Activated T-cell treated with anti-CD3 and anti-CD28 coated beads, Interleukin-2, amount 50 U/mL, for 48 hours (primary cell): ENCODE measurements at places on chromosomes 7 and 10.

DNA sequence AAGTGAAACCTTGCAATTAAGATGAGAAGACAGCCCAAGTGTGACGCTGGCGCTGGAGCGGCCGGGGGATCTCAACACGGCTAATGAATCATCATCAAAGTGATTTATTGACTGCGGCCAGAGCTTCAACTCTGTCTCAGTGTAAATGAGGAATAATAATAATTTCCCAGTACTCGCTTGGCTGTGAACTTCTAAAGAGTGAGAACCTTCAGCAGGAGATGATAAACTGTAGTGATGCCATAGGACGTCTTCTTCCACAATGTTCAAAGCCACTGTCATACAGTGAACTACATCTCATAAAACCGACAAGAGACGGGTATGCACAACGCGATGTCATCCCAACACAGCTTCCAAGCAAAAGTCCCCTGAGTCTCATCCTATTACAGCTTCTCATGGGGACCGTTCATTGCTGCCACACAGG, 123.6 kb upstream of the NOBOX start:
- no peak for DNase-seq

DNA sequence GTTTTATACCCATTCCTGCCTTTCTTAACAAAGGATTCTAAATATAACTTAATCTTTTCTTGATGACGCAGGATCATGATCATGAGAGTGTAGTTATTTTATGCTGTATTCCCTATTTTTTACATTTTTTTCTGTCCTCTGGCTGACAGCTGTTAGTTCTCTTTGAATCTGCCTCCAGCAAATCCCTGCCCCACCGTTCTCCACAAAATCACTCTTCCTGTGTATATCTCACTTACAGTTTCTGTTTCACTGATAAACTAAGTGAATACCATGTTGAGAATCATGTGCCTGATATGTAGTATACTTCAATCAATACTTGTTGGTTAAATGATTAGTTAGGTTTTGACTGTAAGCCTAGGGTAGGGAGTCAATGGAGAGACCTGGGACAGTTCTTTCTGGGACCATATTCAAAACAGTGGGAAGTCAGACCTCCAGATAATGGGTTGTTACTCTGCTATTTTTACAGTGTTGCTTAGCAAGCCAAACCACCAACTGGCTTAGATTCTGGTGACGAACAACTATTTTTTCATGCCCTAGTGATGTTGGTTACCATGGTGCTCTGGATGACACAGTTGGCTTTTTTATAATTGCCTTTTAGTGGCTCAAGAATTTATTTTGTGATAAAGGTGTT, 12.8 kb downstream of the CNNM1 start:
- DNase-seq = no peak

GRCh38 chr10:58050575-58050974, 217.1 kb downstream of the IPMK start:
- DNase-seq = no peak

DNA sequence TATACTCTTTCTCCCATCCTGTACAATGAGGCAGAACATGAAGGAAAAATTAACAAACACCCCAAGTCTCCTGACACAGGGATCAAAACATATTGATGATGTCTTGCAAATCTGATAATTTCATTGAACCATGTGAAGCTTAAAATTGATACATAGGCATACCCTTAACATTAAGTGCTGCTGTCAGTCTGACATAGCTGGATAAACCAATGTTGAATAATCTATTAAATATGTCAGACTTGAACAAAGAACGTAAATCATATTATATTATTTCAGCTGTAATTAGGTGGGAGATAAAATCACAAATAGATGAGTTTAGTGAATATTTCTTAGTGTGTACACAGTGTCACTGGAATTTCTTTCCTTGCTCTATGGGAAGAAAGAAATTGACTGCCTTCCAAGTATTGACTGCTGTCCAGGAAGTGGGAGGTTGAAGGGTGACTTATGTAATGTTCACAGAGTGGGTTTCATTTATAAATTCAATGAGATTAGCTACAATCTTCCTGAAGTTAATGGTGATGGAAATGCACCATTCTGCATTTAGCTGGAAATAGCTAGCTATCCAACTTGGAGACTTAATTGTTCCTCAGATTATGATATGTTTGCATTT, 170.8 kb downstream of the AUTS2 start:
- no peak for DNase-seq

DNA sequence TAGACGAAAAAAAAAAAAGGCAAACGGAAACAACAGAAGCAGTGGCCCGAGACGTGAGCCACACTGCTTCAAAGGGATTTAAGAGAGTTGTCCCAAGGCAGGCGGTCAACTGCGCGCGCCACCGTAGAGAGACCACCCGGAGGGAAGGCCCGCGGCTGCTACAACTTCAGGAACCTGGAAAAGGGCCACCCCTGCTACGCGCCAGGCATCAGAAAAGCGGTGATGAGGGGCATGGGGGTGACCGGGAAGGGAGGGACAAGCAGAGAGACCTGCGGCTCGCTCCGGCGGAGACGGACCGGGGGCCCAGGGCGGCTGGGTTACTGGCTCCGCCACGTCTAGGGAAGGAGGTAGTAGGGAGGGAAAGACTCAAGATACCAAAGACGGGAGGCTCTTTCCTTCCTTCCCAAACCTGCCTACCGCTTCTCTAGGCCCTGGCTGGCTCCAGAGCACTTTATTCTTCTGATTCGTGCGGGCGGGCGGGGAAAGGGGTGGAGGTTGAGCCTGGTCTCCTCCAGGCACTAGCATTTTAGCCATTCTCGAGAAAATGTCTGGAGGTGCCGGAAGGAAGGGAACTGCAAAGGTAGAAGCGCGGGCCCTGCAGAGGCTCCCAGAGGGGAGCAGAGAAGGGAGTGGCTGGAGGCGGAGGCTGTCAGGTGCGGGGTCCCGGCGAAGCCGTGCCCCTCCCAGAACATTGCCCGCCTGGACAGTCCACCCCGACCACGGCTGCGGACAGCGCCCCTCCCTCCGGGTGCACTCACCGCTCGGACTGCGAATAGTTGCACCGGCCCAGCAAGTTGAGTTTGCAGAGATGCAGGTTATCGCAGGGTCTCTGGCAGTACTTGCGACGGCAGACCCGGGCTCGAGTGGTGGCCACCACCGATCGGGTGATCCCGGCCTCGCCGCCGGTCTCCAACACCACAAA, 993 bp downstream of the ZC3HAV1 start:
- peak; percentile 64 for DNase-seq

GRCh38 chr7:44512736-44513135, 22.3 kb upstream of the NUDCD3 start:
- no peak for DNase-seq

- DNase-seq = no peak
These were observed 33.3 kb upstream of the CAPZA2 start for GRCh38 chr7:116829041-116829440.

DNA sequence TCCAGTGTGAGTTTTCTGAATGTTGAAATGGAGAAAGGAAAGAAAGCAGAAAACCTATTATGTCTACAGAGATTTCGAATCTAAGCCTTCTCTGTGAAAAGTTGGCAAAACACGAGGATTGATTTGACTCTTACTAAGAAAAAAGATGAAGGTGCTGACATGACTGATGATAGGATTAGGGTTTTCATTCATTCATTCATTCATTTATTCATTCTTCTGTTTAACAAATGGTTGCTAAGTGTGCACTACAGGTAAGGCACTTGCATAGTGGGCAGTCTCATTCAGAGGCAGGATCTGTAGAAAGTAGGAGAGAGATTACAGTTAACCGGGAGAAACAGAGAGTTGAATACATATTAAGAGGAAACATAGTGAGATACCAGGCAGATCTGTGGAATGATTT, 137.1 kb downstream of the ZNF365 start:
- DNase-seq = no peak

- no peak for DNase-seq
These were observed 17.8 kb upstream of the HKDC1 start for GRCh38 chr10:69202332-69202731.

- DNase-seq = no peak
These were observed 13.6 kb upstream of the GPR37 start for GRCh38 chr7:124779194-124779593.

GRCh38 chr10:20181434-20181833, 365.2 kb downstream of the PLXDC2 start:
- DNase-seq = no peak

DNA sequence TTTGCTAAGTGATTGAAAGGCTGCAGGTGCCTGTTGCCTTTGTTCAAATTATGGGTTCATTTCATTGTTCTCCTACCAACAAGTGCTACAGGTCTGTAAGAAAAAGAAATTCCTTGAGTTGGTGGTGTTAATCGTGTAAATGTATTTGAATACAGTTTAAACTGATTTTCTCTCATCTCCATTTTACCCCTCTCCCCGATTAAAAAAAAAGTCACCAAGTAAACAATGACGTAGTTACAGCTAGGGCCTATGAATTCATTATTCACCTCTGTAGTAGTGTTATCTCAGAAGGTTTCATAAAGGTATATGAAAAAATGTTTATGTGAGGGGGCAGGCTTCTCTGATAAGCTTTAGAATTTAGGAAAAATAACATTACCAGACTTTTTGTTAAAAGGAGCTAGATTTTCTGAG, 1.1 kb downstream of the REEP3 start:
- no peak for DNase-seq

- DNase-seq = no peak
These were observed 1.6 kb downstream of the CDNF start for GRCh38 chr10:14836208-14836607.

GRCh38 chr7:134726581-134726980, 52.9 kb upstream of the CALD1 start:
- DNase-seq = no peak

- no peak for DNase-seq
These were observed 78.4 kb upstream of the LEP start for GRCh38 chr7:128162666-128163065.

DNA sequence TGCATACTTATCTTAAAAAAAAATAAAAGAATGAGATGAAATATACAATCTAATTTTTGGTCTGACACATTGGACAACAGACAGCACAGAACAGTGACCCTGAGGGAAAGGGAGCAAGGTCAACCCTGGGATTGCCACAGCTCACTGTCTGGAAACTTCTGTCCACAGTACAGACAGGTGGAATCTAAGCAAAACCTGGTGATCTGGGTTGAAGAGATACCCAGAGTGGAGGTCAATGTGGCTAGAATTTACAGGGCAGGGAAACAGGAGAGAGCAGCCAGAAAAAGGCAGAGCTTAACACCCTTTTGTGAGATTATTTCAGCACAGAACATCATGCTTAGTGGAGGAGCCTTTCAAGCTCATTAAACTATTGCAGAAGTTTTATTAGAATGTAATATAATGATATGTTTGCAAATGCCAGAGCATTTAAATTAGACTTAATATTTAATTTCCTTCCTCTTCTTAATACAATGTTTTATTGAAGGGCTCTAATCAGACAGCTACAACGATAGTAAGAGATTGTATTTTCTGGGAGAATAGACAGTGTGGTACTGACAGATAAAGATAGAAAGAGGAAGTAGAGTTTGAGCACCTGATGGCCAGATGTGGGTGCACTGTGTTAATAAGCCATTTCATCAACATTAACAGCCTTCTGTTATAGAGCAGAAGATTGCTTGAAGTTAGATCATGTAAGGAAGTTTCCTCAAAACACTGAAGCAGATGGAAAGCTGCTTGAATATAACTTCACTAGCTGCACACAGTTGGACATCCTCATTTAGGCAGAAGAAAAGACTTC, 309.4 kb downstream of the HGF start:
- no peak for DNase-seq
